ENCODE measurements at places on chromosomes 2 and 18.

- H3K27ac ChIP-seq: no peak overlapping the region
- H3K4me3 ChIP-seq: no peak overlapping the region
- H3K27me3 ChIP-seq: no peaks in the 10 kb centered on the region
- H3K36me3 ChIP-seq: no peaks in the 10 kb centered on the region
- no peaks in the 10 kb centered on the region for H3K4me1 ChIP-seq
Measured at GRCh38 chr2:213766465-213766901, 482.2 kb downstream of the SPAG16 start.

DNA sequence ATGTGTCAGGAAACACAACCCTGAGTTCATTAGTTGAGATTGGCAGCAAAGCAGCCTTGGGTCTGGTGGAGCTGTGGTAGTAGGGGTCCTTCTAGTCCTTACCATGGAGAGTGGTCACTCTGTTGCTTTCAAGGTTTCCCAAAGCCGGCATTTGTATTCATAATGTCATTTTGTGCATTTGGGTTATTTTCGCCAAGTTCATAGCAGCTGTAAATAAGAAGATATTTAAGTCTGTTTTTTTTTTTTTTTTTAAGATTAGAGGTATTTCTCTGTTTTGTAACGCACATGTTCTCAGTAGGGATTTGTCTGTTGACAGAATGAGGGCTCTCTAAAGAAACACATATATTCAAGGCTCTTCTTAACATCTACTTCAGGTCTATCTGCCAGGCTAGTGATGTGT, 114.1 kb downstream of the PRPF40A start:
- peak; percentile 9 for DNase-seq
- H3K27me3 ChIP-seq: no peaks in the 10 kb centered on the region
- H3K4me3 ChIP-seq: no peak overlapping the region
- H3K36me3 ChIP-seq: no peaks in the 10 kb centered on the region
- peaks cover 16% of the 10 kb centered on the region for H3K4me1 ChIP-seq

GRCh38 chr18:24846138-24846537, 385.7 kb downstream of the HRH4 start:
- no peak overlapping the region for H3K4me3 ChIP-seq
- H3K36me3 ChIP-seq: no peaks in the 10 kb centered on the region
- H3K4me1 ChIP-seq: peaks cover 28% of the 10 kb centered on the region
- peaks cover 2% of the 10 kb centered on the region for H3K27me3 ChIP-seq

DNA sequence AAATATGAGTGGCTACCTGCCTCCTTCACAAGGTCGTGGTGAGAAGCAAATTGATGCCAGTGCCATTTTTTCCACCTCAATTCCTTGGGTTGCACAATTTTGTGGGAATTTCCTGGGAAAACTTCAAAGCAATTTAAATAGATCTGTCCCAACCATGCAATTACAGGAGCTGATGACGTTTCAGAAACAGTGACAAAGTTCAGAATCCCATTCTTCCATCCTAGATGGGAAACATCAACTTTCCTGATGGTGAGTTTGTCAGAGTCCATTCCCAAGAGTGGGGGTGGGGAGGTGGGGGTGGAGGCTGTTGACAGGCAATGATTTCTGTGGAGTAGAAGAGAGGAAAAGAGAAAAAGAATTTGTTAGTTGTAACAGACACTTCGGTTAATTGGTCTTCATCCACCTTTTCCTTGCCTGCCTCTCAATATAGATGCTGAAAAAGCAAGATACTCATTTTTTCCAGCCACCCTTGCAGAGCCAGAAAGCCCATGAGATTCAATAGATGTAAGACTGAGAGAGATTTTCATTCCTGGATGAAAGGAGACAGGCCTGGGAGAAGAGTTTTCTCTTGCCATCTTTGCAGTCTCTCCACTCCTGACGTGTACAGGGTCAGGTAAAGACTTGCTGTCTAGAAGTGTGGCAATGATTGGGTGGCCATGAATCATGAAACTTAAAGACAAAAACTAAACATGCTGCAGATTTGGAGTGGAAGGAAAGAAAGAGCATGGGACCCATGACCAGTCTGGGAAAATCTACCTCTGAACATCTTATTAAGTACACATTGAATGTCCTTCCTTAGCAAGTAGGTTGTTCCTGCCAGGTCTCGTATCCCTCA, 47.3 kb downstream of the SOCS6 start:
- H3K27ac ChIP-seq: no peak overlapping the region
- H3K27me3 ChIP-seq: peaks cover 5% of the 10 kb centered on the region
- H3K4me1 ChIP-seq: no peaks in the 10 kb centered on the region

DNA sequence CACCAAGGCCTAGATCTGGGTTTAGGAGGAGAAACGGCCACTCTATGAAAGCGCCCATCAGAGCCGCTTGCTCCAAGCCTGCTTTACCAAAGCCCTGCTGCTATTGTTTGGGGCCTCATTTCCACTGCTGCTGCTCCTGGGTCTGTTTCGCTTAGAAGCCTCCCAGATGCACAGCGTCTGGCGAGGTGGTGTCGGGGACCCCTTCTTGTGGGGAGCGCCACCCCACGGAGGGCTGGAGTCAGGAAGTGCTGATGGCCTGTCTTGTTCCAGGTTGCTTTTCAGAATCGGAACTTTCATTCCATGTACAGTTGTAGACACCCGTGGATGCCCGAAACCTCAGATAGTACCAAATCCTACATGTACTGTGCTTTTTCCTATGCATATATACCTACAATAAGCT, 204.9 kb upstream of the TWIST2 start:
- peaks cover 4% of the 10 kb centered on the region for H3K27me3 ChIP-seq
- H3K36me3 ChIP-seq: no peaks in the 10 kb centered on the region
- no peak overlapping the region for H3K27ac ChIP-seq
- H3K4me3 ChIP-seq: no peak overlapping the region
- H3K4me1 ChIP-seq: peaks cover 5% of the 10 kb centered on the region
- no peak for DNase-seq
